ENCODE measurements at places on chromosomes 4 and X.

DNA sequence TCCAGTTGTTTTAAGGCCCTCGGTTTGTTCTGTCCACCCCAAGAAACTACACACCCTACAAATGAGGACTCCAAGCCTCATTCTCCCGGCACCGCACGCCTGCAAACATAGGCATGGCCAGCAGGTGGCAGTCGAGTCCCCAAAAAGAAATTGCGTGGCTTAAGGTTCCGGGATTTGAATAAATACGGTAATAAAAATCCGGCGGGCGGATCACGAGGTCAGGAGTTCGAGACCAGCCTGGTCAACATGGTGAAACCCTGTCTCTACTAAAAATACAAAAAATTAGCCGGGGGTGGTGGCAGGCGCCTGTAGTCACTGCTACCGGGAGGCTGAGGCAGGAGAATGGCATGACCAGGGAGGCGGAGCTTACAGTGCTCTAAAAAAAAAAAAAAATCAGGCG is 21.8 kb upstream of the CSF2RA start:
- peak; percentile 77 for DNase-seq

DNA sequence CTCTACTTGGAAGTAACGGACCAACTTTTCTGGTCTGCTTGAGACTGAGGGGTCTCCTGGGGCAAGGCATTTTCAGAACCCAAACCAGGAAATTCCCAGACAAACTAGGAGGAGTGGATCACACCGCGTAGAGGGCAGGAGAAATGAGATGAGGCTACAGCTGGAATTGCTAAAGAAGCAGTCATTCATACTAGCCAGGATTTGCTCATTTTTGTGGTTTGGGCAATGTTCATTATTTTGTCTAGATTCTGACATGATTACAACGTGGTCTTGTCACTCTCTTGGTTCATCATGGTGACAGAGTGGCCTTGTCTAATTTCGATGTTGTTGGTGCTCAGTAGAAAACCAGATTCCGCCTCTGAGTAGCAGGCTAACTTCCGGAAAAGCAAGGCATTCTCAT is 63.2 kb downstream of the BANK1 start:
- no peak for DNase-seq

DNA sequence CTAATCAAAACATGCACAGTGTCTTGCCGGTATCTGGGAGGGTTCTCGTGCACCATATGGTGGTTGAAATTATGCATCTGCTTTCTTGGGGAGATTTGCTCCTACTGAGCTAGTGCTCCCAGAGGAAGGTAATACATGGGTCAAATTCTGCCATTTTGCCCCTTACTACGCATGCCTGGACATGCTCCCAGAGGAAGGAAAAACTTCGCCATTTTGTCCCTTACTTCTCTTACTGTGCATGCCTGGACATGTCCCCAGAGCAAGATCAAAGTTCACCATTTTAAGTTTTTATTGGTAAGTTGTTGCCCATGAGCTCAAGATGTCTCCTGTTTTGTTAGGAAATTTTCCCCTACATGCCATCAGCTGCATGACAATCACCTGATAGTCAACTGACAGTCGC is 252.1 kb upstream of the KLHL4 start:
- no peak for DNase-seq

GRCh38 chr4:6926681-6927478 is 17.3 kb downstream of the TBC1D14 start:
- peak; percentile 15 for DNase-seq

GRCh38 chr4:146335763-146336409 is 121.5 kb downstream of the REELD1 start:
- DNase-seq = no peak

DNA sequence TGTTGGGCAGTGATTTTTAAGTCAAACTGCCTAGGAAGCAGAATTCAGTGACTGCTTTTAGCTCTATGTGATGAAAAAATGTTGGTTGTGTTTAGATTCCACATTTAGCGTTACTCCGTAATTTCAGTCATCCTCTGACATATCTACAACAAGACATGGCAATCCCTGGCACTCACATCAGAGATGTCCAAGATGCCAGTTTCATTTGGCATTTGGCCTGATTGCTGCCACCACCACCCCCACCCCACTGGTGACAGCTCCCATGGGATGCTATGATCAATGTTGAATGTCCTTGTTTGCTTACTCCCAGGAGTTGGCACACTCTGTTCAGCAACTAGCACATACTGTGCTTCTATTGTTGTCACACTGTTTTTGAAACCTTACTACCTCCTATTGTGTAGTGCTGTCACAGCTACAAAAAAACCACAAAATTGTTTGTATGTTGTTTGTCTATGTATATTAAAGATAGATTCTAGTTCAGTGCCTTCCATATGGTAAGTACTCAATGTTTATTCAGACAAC is 101.4 kb downstream of the AWAT2 start:
- no peak for DNase-seq

DNA sequence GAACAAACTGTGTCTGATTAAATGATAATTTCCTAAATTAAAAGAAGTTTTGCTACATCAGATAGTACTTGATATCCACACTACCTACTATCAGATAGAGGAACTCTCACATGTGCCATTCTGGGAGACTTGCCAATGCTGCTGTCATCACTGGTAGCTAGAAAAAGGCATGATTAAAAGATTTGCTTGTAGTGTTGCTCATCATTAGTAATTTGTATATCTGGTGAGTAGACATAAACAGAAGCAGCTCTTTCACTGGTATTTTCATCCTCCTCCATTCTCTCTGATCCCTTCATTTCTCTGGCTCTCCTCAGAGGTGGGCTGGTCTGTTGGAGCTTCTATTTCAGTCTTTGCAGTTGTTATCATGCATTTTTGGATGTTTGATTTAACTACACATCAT is 56.0 kb downstream of the SPRY1 start:
- peak; percentile 91 for DNase-seq

DNA sequence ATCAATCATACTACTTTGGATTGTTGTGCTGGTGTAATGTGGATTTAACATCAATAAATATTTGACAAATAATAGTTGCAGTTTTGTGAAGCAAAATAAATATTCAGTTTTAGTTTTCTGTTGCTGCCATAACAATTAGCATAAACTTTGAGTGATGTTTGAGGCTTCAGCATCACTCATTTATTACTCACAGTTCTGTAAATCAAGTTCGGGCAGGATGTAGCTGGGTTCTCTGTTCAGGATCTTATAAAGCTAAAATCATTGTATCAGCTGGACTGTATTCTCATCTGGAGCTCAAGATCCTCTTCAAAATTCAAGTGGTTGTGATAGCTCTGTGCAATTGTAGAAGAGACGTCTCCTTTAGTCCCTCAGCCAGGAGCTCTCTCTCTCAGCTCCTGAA is 81.7 kb downstream of the CBR4 start:
- no peak for DNase-seq

DNA sequence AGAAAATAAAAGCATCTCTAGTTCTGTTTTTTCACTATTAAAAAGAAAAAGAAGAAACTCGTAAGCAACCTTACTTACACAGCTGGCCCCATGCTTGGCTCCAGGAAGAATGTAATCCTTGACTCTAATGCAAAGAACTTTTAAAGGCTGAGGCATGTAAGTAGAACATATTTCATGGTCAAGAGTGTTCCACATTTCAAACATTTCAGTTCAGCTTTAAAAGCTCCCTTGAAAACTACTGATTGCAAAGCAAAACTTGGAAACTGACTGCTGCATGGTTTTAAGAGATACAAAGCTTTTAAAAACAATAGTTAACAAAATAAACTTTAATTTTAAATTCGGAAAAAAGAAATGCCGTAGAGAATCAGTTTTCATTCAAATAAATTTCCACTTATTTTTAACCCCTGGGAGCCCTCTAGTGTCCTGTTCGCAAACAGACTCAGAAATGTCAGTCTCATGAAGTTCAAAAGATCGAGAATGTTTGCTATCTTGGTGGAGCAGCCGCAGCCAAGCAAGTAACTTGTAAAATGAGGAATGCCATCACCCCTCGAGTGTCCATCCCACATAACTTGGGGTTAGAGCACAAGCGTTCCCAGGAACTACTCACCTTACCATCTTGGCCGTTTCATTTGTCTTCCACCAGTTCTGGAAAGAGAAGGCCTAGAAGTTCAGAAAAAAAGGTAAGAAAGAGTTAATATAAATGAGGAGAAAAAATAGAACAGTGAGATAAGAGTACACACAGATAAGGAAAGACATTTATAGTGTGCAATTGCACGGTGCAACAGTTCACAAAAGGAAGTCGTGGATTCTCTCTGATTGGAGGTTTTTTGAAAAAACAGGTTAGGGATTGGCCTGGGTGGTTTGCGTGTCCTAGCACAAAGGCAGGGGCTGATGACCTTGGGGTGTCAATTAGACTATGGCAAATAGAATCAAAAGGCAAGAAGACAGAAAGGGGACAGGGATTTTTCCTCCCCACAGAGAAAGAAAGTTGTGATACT is at the start of gene GASK1B:
TSS of gene GASK1B (minus strand) at position 765 of the 998 bp plus-strand sequence. CDS start 1,650 bp downstream, outside the sequence.
- DNase-seq = peak; percentile 65

DNA sequence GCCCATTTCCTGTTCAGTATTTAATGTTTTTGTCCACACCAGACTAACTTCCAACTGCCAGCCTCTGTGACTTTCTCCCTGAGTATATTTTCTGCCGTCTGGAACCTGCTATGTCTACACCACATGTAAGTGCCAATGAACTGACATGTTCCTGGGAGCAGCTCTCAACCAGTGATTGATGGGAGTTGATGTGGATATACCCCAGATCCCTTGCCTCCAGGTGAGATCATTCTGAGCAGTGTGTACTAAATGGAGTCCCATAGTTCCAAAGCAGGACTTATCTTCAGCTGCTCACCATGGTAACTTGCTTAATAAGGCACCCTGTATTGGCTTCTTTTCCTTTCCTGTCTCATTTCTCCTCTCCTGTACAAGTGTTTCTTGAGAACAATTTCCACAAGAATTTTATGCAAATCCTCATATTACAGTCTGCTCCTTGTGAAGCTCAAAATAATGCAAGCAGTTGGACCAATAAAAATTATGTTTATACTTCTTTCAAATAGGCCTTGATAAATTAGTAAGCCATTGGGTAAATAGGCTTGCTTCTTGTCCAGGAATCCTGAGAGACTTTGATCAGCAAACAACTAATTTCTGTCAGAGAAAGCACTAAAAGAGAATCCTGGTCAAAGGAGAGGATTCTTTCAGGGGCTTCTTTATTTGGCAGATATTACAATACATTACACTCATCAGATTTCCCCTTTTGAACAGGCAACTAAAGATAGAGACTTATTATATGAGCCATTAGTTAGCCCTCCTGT is 911.7 kb upstream of the NDST4 start:
- no peak for DNase-seq

GRCh38 chrX:21721195-21721594 is 36.7 kb downstream of the SMPX start:
- DNase-seq = peak; percentile 26

- peak; percentile 82 for DNase-seq
Observed at GRCh38 chr4:125728568-125728967, 413.8 kb downstream of the FAT4 start.

Measured in fibroblast of skin of right quadriceps (primary cell).